ENCODE measurements at places on chromosomes 3 and 15.
A peak's percentile ranks its signal among the peaks of the same experiment; 100 is the strongest.

- no peak for DNase-seq
Measured at GRCh38 chr3:26196781-26197180, 406.9 kb downstream of the OXSM start.

- no peak for DNase-seq
Measured at GRCh38 chr3:122421101-122421500, 5.2 kb upstream of the WDR5B start.

DNA sequence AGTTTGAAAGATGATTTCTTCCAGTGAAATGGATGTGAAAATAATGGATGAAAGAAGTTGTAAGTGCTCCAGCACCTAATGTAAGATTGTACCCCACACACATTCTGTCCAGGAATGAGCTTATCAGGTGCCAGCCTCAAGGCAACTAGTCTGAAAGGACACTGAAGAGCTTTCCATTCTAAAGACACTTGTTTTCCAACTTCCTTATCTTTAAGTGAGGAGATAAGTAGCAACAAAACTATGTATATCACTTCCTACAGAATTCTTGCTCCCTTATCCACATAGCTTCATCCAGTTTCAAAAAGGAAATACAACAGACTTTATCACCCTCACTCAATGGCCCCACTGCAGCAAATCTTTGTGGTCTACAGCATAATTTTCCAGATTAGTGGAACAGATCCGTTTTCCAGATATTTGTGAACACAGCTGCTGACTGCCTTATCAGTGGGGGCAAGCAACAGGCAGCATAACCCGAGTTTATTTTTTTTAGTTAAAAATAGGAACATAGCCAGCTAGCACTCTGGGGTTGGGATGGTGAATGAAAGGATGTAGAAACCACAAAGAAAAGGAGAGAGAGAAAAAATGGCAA lies 60.6 kb downstream of the CD200R1L start:
- no peak for DNase-seq

DNA sequence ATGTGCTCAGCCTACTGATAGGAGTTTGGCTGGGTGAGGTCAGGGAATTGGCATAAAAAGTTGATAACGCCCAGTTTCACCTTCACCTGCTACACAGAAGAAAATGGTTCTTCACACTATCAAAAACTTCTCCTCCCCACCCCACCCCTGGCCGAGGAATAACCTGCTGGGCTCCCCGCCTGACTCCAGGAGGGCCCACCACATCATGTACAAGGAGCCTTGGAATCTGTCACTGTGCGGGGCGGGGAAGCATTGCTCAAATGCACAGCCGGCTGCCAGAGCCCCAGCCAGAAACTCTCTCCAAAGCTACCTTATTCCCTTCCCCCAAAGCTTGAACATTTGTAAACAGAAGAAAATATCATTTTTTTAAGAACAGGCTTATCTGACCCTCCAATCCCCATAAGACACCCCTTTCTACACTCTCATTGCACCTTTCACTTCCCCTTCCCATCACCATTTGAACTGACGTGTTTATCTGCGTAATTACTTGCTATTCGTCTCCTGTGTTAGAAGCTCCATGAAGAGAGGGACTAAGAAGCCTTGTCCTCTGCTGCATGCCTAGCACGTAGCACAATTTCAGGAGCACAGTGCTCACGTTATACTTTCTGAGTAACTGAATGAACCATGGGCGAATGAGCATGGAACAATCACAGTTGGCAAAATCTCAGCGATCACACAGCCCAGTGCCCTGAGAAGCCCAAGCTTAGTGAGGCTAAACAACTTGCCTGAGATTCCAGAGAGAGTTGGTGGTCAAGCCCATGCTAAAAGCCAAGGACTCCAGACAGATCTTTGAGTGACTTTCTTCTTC lies 82.9 kb downstream of the HES1 start:
- no peak for DNase-seq

DNA sequence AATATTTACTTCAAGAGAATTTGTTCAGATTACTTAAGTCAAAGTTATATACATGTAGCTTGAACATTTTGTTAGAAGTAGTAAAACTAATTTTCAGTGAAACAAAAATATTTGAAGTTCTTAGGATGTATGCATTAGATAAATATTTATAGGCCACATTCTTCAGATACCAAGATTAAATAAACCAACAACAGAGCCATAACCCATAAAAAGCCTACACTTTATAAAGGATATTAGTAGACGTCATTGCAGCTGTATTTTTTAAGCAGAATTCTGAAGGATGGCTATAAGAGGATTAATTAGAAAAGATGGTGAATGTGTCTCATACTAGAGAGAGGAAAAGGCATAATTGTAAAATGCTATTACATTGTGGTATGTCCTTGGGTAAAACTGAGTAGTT lies 449.7 kb upstream of the ALCAM start:
- DNase-seq = no peak

DNA sequence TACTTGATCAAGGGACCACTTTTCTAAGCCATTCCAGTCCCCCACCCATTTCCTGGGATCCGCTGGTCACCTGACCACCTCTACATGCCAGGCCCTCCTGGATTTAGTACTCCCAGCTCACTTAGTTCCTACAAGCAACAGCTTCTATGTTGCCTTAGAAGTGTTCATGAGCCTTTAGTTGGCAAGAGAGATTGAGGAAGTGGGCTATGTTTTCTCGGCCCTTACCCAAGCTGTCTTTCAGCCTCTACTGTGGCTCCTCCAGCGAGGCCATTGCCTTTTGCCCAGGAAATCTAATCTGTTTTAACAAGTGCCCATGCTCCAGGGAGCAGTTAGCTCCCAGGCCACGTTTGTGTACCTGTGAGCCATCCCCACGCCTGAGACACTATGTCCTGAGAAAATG lies 4.5 kb upstream of the PRKAR2A start:
- no peak for DNase-seq

GRCh38 chr3:104437891-104438290 lies 928.8 kb upstream of the ALCAM start:
- DNase-seq = no peak

DNA sequence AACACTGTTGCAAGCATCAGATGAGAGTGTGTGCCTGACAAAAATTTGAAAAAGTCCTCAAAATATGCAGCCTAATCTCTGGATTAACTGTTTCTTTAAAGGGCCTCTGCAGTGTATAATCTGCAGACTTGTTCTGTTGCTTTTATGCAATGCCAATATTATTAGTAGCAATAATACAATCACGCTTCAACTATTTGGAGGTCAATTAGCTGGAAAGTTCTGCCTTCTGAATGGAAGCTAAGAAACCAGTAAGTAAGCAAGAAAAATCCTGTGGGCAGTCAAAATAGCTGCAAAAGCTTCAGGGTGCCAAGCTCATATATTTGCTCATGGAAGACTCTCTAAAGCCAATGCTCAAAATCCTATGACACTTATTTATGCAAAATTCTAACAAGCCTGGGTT lies 153.2 kb upstream of the NR2F2 start:
- no peak for DNase-seq

DNA sequence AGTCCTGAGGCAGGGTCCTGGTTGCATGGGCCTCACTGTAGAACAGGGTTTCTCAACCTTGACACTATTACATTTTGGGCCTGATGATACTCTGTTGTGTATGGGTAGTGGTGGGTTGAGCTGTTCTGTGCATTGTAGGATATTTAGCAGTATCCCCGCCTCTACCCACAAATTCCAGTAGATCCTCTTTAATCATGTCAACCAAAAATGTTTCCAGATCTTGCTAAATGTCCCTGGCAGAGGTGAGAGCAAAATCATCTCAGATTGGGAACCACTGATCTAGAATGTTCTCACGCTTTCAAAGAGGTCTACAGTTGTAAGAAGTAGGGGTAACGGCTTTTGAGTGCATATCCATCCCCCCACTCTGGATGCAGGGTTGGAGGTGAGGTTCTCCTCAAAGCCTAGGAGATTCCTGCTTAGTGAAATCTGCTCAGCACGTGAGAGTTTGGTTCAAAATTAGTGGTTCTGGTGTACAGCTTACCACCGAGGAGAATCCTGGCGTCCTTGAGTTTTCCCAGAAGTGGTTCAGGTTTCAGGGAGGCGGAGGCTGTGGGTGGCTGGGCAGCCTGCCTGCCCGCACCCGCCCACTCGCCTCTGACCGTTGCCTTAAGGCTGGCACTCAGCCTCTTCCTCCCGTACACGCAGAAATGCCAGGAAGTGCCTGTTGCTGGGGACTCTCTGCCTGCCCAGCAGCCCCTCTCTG lies 5.3 kb downstream of the ACVR2B start:
- DNase-seq = no peak

DNA sequence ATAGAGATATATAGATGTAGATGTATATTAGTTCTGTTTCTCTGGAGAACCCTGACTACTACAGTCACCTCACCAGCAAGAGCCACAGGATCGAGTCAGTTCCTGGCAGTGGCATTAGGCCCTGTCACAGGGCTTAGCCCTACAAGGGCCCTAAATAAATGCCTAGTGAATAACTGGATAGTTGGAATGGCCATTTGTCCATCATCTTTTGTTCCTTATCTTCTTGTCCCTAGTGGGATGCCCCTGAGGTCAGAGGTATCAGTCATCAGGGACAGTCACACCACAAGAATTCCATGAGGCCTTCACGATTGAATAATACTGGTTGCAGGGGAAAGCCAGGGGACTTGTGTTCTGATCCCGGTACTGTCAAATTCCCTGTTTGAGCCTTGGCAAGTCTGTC lies 204.9 kb upstream of the PPP2R3A start:
- no peak for DNase-seq

DNA sequence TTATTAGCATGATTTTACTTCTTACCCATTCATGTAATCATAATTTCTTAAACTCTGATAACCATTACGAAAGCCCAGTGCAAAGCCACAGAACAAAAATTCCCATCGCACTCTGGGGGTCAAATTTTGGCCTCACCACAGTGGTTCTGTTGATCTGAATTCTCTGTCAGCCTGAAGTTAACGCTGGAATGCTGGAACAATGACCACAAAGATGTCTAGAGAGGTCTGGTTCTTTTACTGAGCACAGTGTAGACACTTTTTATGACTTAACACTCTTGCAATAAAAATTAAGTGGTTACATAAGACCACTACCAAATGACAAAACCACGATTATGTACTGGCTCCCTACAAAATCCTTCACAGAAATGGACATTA lies 94.7 kb downstream of the PDZRN3 start:
- DNase-seq = no peak

- DNase-seq = no peak
Measured at GRCh38 chr3:134315286-134316106, 58.8 kb downstream of the AMOTL2 start.

DNA sequence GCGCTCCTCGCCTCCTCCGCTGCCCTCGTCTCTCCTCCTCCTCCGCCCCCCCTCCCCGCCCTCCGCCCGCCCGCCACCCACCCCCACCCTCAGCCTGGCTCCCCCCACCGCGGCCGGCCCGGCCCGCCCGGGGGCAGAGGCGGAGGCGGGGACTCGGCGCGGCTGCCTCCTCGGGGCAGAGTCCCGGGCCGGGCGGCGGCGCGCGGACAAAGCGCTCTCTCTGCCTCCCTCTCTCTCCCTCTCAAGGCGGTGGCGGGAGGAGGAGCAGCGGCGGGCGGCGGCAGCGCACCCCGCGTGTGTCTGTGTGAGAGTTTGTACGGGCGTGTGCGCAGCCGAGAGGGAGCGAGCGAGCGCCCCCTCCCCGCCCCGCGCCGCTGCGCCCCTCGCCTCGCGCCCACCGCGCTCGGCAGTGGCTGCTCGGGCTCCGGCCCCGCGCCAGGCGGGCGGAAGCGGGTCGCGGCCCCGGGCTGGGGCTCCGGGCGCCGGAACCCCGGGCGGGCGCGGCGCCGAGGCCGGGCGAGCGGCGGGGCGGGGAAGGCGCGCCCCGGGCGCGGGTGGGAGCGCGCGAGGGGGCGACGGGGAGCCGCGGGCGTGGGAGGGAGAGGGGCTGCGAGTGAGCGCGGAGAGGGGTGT lies at the start of gene IGF2BP2:
Gene IGF2BP2, minus strand, starts transcription at position 37 of the 633 bp plus-strand sequence. CDS start 82 bp downstream, outside the sequence.
- no peak for DNase-seq

DNA sequence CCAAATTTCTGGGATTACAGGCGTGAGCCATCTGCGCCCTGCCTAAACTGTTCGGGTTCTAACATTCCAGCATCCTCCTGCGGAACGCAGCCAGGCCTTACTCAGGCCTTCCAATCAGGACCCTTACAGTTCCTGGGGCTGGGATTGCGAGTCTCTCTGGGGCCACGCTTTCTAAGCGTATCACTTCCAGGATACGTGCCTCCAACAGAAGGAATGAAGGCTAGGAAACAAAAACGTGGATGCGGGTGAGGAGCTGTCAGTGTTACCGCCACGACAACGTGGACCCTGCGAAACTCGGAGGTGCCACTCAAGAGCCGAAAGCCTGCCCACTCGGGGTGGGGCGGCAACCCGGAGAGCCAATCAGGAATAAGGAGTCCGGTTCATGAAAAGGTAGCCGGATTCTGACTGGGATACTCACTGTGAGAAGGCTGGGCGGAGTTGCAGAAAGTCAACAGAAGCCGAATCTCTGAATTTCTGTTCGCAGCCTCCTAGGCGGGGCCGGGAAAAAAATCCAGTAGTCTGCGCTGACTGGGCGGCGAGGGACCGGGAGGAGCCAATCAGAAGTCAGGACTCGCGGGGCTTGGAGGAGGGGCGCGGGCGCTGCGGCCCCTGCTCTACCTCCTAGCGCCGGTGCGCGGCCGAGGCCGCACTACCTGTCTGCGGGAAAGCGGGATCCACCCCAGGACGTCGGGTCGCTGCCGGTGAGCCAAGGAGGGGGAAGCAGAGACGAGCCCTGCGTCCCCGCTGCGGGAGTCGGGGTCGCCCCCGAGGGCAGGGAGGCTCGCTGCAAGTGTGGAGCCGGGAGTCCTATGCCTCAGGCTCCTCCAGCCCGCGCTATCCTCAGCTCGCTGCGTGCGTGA lies at the start of gene HYKK:
Gene HYKK, plus strand, starts transcription at position 607 of the 860 bp plus-strand sequence. CDS start 5,512 bp downstream, outside the sequence.
- DNase-seq = peak; percentile 93

DNA sequence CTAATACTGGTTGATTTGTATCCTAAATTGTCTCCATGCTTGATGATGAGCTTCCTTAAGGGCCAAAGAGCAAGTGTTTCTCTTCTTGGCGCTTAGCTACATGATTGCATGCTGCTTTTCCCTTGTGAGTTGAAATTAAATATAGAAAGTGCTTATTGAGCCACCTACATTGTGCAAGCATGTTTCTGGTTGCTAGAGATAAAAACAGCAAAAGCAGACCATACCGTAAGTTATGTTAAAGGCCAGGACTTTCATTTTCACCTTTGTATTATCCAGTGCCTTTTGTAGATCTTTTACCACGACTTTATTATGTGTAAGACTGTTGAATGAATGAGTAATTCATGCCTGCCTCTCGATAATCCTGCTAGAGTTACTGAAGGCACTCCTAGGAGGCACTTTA lies 41.9 kb upstream of the CCNB2 start:
- no peak for DNase-seq

GRCh38 chr3:16767006-16767405 lies 117.7 kb upstream of the PLCL2 start:
- no peak for DNase-seq

DNA sequence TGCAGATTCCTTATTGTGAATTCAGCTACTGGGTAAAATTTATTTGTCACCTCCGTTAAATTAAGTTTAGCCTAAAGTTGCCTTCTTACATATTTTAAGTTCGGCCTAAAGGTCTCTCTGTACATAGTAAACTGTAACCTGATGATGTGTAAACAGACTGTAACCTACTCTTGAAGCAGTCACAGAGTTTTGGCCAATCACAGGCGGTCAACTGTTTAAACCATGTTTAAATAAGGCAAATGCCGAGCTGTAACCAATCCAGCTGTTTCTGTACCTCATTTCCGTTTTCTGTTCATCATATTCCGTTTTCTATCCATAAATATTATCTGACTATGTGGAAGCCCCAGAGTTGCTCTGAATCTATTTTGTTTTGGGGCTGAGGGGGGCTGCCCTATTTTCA lies 2.4 kb upstream of the ADAMTSL3 start:
- no peak for DNase-seq

GRCh38 chr3:179526989-179527391 lies 35.7 kb upstream of the ACTL6A start:
- DNase-seq = peak; percentile 73

Measured in NCI-H2227 treated with DMSO at 0.1 percent for 48 hours (cell line).